Osteocyte (in vitro differentiated cells): ENCODE measurements at places on chromosomes 11 and 22.

DNA sequence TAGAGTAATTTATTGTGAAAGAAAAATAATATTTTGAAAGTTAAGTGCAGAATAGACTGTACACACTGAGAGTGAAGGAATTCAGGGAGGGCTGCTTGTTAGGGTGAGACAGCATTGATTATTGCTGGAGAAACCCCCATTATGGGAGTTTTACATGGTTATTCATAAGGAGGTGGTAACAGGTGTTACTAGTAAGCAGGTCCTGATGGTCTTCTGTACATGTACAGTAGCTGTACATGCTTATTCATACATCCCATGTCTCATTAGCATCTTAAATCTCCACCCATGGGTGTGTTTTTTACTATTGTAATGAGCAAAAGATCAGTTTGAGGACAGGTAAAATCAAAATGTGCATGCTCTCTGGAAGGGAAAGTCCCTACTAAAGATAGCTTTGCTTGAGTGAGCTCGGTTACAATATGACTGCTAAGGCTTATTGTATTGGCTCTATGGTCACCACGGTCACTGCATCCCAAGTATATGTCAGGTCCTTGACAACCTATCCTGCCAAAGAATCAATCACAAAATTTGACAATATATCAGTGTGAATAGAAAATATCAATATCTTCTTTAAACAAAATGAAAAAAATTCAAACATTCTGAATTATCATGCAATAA lies 6.2 kb downstream of the KDM4F start:
- DNase-seq, result no peak

DNA sequence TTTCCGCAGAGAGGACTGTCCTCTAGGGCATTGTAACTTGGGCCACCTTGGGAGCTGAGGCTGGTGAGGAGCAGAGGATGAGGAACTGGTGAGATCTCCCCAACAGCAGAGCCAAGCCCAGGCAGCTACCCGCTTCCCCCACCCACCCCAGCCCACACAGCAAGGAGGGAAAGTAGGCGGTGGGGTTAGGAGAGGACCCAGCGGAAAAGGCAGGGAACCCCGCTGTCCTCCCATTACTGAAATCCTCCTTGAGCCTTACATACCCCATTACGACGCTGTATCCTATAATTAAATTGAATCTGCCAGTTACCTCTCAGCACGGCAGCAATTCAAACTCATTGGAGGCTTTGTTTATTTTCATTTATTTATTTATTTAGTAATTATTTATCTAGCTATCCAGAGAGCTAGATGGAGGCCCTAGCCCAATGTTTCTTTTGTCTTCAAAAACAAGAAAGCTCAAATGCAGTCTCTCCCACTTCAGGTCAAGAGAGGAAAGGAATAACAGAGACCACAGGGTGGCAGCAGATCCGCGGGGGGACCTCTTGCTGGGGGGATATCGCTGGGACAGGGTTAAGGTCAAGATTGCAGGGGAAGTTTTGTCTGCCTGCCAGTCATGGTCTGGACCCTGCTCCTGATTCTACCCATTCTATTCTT lies 218.0 kb downstream of the ST3GAL4 start:
- no peak for DNase-seq

DNA sequence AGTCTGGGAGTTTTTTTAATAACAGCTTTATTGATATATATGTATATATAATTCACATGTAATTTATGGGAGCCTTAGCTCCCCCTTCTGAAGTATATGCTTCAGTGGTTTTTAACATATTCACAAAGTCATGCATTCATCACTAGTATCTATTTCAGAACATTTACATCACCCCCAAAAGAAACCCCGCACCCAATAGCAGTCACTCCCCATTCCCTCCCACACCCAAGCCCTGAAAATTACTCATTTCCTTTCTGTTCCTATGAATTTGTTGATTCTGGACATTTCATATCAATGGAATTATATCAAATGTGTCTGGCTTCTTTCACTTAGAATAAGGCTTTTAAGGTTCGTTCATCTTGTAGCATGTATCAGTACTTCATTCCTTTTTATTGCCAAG lies 35.6 kb upstream of the SYT7 start:
- no peak for DNase-seq

DNA sequence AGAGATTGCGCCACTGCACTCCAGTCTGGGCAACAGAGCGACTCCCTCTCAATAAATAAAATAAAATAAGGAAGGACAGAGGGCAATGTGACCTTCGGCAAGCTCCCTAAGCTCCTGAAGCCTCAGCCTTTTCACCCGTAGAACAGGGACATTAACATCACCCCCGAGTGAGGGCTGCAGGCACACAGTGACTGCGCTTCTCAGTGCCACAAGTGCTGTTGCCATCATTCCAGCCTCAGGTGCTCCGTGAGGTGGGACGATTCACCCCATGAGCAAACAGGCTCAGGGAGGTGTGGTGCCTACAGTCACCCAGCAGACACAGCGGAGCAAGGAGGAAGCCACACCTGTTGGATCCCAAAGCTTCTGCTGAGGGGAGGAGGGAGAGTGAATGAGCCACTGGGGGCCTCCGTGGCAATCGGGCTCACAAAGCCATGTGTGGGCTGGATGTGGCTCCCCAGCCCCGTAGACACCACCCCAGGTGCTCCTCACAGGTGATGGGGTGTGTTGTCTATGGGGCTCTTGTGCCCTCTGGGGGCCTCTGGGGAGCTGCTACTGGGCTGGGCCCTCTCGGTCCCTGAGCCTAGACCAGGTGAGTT lies 9.1 kb upstream of the TCF20 start:
- no peak for DNase-seq

DNA sequence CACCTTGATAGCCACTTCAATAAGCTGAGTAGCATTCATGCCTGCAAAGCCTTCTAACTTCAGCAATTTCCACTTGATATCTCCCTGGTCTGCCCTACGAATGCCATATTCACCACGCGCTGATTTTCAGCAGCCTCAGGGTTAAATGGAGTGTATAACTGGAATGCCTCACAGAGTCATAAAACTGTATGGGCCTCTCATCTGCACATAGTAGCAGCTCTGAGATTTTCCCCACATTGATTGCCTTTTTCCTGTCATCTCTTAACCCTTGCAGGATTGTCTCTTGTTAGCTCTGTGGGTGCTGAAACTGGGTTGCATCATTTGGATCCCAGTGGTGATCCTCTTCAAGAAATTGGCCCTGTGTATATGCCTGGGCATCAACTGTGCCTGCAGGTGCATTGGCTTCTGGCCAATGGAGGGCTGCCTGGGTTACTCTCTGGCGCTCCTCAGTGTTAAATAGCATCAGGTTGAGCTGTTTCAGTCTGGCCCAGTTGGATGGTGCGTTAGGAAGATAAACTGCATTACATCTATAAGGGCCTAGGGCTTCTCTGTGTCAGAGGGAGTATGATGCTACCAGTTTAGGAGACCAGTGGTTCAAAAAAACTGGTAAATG lies 17.4 kb upstream of the GLYATL1 start:
- no peak for DNase-seq

DNA sequence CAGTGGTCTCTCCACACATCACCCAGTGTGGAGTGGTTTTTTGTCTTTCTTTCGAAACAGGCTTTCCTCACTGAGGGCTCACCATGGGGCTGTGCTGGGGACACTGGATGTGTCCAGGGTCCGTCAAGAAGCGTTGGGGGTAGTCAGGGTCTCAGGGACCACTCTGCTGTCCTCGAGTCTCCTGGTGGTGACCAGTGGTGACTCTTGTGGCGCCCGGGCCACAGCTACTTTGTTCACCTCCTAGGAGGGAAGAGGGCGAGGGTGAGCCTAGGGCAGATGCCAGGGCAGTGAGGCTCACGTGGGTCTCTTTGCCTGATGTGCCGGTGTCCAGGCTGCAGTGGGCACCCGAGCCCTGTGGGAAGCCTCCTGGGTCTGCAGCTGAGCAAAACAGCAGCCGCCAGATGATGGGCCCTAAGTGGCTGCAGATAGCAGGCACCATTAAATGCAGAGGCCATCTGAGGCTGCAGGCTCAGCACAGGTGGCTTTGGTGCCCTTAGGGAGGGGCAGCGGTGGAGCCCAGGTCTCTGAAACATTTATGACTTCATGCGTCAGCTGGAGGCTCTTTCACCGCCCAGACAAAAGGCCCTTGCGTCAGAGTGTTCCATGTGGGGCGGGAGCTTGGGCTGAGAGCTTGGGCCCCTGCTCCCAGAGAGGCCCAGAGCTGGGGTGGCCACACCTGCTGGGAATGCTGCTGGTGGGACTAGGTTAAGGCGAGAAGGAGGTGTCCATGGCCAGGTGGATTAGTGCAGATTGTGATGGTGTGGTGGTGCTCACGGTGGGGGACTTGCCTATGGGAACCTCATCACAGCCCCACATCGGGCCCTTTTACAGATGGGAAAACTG lies 29.5 kb downstream of the KCNQ1 start:
- DNase-seq, result peak; percentile 75

DNA sequence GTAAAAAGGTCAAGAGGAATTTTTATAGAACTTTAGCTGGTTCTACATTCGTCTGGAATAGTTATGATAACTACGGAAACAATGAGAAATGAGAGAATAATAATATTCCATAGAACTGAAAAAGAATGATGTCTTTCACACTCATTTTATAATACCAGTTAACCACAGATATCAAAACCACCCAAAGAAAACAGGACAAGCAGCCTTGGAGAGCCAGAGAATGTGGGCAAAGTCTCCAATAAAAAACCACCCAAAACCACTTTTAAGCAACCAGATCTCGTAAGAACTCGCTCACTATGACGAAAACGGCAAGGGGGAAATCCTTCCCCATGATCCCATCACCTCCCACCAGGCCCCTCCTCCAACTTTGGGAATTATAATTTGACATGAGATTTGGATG lies 60.8 kb downstream of the ARHGAP32 start:
- DNase-seq, result no peak

DNA sequence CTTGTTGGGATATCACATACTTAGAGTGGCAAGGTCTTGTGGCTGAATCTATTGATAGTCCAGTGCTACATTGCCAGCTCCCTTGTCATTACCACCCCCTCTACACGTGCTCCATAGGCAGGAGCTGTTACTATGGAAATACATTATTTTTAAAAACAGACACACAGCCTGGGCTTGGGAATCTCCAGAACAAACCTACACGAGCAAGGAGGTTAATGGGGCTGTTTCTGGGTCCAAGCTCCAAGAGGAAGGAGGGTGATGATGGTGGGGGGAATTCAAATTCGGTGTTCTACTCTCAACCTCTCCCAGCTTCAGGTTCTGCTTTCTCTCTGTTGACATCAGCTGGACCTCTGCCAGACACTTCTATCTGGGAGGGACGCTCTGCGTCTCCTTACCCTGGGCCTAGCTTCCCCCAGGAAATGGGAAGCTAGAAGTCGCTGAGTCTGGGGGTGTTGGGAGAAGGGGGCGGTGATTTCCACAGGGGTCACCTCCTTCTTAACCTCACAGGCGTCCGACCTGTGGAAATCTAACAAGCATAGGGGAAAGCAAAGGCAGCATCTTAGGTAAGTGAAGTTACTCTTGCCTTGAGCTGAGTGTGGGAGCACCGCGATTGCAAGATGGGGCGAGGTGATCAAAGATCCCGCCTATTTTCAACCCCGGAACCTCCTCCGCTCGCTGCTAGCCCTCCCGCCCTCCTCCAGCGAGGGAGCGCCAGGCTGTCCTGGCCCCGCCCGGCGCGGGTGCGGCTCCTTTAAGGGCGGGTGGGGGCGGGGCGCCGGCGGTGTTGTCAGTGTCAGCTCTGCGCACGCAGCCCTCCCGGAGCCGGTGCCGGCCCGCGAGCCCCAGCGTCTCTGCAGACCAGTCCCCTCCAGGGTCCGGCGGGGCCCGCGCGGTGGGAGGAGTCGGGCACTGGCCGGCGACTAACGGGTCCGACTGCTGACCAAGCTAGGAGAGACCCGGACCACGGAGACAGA lies at the start of gene C2CD2L:
Gene C2CD2L (plus strand): TSS at position 781 of the 974 bp plus-strand sequence. CDS start 398 bp downstream, outside the sequence.
- DNase-seq, result peak; percentile 95

DNA sequence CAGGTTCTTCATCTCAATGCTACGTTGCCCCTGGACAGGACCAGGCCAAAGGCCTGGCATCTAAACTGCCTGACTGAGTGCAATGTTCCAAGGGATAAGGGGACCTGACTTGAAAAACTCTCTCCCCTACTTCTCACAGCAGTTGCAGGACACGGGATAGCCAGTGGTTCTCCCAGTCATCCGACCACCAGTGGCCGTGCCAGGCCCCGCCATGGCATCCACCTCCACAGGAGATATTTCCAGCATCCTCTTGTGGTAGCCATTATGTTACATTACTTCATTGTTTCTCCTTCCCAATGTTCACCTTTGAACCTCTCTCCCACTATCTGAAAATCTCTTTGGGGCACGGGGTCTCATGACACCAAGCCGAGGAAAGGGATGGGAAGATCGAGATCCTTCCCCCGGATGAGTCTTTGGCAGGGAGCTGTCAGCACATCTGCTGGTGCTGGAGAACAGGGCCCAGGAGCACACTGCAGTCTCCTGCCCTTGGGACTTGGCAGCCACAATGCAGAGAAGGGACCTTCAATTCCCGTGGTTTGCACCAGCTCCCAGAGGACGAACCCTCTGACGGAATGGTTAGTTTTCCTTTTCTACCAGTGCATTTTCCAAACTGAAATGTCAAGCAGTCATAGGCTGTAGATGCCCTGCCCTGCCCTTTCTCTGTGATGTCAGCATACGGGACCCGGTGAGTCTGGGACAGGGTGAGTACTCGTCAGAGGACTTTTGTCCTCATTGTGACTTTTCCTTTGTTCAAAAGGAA lies 121.2 kb downstream of the ETS1 start:
- no peak for DNase-seq

- DNase-seq, result no peak
These were observed 161.9 kb downstream of the INSC start for GRCh38 chr11:15276621-15277020.

DNA sequence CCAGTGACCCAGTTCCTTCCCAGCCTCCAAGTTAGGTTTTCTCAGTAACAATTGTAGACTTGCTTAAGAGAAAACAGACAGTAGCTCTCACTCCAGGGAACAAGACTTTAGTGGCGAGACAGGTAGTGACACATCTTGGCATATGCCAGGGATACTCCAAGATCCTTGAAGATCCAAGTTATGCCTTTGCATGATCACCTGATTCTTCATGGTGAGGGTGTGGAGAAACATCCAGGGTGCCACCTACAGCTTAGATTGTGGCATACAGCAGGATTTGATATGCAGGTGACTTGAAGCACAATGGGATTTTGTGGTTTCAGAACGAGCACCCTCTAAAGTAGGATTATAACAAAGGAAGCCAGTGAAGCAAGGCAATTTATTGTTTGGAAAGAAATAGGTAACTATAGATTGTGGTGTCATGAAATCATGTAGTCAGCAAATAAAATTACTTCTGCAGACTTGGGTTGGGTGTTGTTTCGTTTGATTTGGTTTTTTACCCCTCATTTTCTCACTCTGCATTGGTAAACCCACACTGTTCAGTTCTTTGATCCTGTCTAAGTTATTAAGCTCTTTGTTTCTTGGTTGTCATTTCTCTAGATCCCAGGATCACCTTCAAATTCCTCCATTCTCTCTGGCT lies 9.2 kb downstream of the POU2AF3 start:
- no peak for DNase-seq

- DNase-seq, result no peak
These were observed 182.6 kb downstream of the TRPC6 start for GRCh38 chr11:101401245-101401644.
